Stimulated activated CD4-positive, alpha-beta T cell treated with anti-CD3 and anti-CD28 coated beads, Interleukin-1b, Interleukin-23, amount 100 ng/mL, for 1 hour (primary cell): ENCODE measurements at places on chromosomes 7 and 10.

- no peak for DNase-seq
These were observed 1.2 kb downstream of the YWHAG start for GRCh38 chr7:76357475-76358010.

DNA sequence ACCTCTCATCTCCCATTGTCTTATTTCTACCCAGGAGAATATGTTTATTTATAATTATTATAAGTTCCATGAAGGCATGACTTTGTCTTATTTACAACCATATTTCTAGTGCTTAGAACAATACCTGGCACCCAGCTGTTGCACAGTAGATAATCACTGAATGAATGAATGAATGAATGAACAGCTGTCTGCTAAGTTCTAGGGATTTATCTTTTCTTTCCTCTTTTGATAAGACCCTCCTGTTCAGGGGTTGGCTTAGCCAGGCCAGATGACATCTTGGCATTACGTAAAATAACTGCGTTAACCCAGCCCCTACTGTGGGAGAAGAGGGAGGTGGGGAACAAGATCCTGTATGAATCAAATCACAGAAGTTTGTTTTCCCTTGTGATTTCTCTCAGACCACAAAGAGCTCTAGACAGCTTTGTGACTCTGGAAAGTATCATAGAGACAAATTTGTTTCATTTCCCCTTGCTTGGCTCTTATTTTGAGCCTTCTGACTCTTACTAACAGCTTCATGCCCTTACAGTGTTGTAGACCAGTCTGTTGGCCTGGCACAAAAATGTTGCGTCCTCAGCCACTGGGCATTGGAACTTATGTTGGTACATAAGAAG, 8.4 kb downstream of the ZNF862 start:
- DNase-seq: no peak

- no peak for DNase-seq
These were observed 81.7 kb downstream of the CD36 start for GRCh38 chr7:80720146-80720545.

DNA sequence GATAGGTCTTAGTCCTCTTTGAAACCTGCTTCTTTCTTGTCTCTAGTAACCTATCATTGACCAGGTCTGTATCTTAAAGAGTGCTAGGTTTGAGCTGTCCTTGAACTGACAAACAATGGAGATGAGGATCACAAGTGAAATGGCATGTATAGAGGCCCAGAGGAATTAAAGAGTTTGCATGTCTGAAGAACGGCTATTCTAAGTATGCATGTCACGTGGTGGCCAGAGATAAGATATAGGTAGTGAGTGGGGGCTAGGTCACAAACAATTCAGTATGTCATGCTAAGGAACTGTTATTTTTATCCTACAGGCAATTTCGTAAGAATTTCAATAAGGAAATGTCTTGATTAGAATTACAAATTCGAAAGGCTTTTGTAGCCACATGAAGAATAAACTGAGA, 95.3 kb downstream of the SUGCT start:
- no peak for DNase-seq

DNA sequence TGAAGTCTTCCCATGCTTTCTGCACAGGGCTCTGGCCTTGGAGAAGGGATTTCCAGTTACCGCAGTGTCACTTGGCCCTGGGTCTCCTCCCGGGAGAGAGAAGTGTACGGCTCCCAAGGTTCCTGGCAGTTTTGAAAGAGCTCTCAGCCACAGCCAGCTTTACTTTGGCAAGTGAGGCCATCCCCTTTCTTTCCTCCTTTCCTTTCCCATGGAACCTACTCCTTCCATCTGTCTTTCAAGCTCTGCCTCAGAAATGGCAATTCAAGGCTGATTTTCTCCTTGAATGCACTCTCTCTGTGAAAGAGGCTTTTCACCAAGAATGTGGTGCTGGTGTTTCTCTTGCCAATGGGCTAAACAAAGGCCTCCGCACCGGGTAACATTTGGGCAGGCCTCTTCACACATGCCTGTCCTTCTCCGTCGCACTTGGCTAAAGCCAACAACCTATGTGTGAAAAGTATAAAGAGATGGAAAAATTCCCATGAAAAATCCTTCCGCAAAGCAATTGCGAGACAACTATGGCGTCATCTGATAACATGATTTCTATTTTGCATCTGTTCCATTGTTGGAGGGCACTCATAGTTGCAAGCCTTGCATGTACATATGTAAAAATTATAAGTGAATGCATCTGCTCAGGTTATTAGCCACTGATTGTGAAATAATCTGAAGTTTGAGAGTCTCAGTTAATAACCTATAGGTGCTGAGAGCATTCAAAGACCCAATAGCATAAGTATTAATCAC, 125.4 kb downstream of the PFKFB3 start:
- DNase-seq: no peak
